ENCODE measurements at places on chromosomes 11 and 22. TPM values are rescaled to one million over a fixed set of nuclear protein-coding genes. Genes with fewer than 3 reads are reported as not detected.

GRCh38 chr11:130819625-130820024 lies 96.7 kb downstream of the SNX19 start:
- H3K36me3 ChIP-seq = no peaks in the 10 kb centered on the region
- DNase-seq = no peak
- H3K4me3 ChIP-seq = no peak overlapping the region
- no peaks in the 10 kb centered on the region for H3K4me1 ChIP-seq
- no peaks in the 10 kb centered on the region for H3K27me3 ChIP-seq

DNA sequence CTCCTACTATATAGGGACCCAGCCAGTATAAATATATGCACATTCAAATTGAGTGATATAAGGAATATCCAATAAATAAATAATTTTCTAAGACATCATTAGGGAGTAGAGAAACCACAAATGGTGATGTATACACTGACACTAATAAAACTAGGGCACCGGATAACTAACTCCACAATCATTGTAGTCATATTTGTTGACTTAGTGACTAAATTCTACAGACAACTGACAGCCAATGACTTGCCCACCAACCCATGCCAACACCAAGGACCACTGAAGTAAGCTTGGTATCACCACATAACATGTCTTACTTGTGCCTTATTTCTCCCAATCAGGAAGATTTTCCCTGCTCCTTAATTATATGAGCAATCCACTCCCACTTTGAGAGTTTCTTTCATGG lies 139.6 kb upstream of the TRPC6 start:
- no peak overlapping the region for H3K27ac ChIP-seq
- H3K36me3 ChIP-seq = no peaks in the 10 kb centered on the region
- H3K4me1 ChIP-seq = peaks cover 4% of the 10 kb centered on the region
- H3K4me3 ChIP-seq = no peak overlapping the region

DNA sequence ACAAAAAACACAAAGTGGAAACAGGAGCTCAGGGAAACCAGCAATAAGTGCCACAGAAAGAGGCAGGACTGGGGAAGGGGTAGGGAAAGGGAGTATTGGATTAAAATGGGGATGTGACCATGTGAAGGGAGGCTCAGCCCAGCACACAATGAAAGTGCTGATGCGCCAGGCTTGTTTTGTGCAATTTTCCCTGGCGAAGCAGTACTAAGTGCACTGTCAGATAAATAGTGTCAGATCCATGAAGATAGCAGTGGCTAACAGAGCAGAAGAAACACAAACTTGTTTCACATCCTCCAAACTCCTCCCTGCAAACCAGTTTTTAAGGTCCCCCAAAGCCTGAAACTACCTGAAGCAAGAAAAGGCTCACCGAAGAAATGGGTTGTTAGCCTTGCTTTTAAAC lies 50.7 kb upstream of the RAPSN start:
- peak overlapping the region; percentile 40 for H3K27ac ChIP-seq
- no peak for DNase-seq
- H3K4me1 ChIP-seq = peaks cover 64% of the 10 kb centered on the region
- no peaks in the 10 kb centered on the region for H3K27me3 ChIP-seq

- H3K27ac ChIP-seq = peak overlapping the region; percentile 91
- no peak overlapping the region for H3K4me3 ChIP-seq
- no peak for DNase-seq
- peaks cover 87% of the 10 kb centered on the region for H3K4me1 ChIP-seq
Observed at GRCh38 chr11:3949125-3949524, 93.7 kb downstream of the STIM1 start.

GRCh38 chr11:3866206-3866605 lies 10.7 kb downstream of the STIM1 start:
- H3K27me3 ChIP-seq = no peaks in the 10 kb centered on the region
- peak overlapping the region; percentile 64 for H3K27ac ChIP-seq
- peak overlapping the region; percentile 36 for H3K4me3 ChIP-seq
- H3K36me3 ChIP-seq = no peaks in the 10 kb centered on the region
- peaks cover 58% of the 10 kb centered on the region for H3K4me1 ChIP-seq

SYT13 gene
- total RNA-seq = not detected

C22orf23 gene
- total RNA-seq = not detected

PRODH gene
- total RNA-seq = 16.0 TPM

OR52A1 gene
- not detected for total RNA-seq

SCT gene
- not detected for total RNA-seq

Data from thoracic aorta (tissue), 2 donors.